ENCODE measurements at places on chromosomes 11 and 22.

- DNase-seq: no peak
Observed at GRCh38 chr11:19577391-19577975, 135.2 kb upstream of the NAV2 start.

- DNase-seq: no peak
Observed at GRCh38 chr11:107769189-107769588, 57.3 kb upstream of the SLN start.

GRCh38 chr11:95256321-95256779, 25.3 kb upstream of the SESN3 start:
- DNase-seq: no peak

GRCh38 chr11:83471831-83472727, 185.9 kb upstream of the CCDC90B start:
- DNase-seq: no peak

DNA sequence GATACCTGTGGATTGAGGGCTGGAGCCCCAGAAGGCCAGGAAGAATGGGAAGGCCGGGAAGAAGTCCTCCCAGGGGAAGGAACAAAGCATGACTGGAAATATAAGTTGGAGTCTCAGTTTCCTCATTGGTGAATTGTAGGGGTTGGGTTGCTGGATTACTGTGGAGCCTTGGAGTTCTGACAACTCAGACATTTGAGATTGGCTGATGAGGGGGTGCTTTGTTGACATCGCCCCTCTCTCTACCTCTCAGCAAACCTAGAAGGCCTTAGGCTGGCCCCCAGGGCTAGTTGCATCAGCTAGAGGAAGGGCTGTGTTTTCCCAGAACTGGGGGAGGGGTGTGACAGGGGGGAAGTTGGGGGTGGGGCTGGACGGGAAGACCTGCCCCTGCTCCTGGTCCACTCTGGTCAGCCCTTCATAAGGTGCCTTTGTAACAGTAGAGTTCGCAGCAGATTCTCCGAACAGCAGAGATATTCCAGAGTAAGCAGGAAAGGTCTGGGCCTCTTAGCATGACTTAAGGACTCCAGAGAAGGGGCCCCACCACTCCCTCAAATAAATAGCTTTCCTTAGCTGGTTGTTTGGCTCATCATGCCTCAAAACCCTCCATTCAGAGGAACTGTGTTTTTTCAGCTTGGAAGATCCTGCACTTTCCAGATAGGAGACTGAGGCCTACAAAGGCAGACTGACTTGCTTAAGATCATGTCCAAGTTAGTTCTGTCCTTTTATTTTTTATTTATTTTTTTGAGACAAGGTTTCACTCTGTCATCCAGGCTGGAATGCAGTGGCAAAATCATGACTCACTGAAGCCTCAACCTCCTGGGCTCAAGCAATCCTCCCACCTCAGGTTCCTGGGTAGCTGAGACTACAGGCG, 12.5 kb upstream of the THRSP start:
- no peak for DNase-seq

DNA sequence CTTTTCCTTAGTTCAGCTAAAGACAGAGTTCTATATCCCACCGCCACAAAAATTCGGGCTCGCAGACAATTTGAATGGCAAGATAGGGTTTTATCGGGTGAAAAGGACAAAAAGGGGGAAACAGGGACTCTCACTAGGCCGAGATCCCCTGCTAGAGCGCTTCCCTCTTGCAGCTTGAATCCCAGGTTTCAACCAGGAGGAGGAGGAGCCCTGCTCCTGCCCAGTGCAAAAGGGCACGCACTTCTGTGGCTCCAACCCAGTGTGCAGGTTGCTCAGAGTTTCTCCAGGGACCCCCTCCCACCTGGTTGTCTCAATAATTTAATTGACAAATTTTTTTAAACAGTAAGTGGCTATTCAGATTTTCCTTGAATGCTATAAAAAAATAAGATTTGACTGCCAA, 152.6 kb upstream of the LUZP2 start:
- DNase-seq: no peak

DNA sequence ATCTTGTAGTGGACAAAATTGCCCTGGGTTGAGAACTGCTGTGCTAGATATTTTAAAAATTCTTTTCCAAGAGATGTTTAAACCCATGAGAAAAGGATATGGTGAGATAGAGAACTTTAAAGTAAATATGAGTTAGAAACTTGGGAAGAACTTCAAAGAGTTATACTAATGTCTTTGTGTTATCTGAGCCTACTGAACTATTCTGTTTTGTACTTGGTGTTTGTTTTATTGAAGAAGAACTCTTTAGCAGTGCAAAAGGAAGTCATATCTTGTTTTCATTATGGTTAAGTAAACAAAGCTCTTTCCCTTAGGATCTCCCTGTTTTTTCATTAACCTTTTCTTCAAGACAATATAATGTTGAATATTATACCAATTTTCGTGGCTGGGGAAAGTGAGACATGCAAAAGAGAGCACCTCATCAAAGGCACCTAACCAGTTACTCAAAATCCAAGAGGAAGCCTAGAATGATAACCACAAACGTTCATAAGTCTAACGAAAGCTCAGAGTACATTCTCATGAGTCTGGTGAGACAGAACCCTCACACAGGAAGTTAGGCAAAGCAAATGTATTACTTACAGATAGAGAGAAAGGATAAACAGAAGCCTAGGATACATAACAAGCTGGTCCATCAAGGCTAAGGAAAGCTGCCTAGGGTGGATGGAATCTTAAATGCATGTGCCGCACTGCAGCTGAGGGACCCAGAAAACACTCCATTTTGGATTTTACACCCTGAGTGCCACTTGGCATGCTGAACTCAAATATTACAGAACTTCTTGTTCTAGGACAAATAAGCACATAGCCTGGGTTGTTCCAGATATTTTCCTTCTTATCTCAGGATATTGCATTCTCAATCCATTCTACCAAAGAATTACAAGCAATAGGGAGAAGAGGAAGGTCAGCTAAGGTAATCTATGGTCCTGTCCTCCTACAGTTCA, 112.5 kb upstream of the ANO3 start:
- no peak for DNase-seq

DNA sequence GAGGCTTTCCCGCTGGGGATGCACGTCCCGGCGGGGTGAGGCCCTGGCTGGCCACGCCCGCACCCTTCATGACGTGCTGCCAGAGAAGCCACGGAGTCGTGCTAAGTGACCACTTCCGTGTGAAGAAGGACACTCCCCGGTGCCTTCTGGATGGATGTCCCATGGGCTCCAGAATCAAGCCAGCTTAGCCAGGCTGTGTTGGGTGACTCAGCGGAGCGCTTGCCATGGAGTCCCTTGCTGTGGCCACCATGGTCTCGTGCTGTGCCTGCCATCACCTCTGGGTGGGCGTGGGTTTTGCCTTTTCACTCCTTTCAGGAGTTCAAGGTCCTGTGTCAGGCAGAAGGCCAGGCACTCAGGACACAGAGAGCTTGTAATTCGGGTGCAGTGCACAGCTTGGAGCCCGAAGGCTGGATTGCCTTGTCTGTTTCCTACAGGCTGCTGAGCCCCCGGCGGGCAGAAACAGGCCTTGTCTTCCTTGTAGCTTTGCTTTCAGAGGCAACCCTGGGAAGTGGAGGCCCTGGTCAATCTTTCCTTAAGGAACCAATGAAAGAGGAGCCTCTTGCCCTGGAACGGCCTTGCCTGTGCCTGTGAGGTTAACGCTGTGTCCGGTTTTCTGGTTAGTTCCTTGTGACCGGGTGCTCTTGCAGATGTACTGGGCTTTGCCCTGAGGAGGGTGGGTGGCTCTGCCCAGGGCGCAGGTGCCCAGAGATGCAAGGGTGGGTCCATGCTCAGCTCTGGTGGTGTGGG, 268.6 kb downstream of the TBC1D22A start:
- no peak for DNase-seq

DNA sequence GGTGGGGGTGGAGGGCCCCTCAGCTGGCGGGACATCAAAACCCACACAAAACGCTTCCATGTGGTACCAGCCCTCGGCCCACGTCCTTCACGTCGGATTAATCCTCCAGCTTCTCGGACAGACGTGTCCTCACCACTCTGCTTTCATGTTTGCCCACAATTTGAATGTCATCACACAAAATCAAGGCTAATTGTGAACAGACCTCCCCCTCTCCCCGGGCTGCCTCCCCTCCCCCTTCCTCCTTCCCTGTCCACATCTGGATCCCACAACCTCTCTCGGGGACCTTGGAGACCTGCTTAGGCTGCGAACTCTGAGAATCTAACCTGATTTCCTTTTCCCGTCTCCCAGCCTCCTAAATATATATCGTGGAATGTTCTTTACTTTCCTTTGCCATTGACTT, 262.9 kb downstream of the MN1 start:
- no peak for DNase-seq

DNA sequence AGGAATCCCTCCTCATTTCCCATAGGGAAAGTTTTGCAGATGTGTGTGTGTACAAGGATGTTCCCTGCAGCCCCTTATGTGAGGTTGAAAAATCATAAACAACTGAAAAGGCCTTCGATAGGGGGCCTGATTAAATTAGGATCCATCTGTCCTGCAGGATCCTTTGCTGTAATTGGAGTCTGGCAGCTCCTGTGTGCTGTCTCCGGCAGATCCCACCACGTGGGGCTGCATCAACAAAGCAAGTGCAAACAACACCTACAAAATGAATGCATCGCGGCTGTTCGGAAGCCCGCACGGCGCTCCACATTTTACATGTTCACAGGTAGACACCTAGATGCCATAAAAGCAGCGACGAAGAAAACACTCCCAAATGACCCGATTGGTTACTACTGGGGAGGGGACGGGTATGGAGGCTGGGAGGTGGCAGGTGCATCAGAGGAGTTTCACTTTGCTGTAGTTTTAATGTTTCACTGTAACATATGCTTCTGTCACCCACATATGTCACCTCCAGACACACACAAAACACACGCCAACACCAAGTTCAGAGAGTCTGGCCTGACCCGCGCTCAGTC, 52.2 kb downstream of the NFAM1 start:
- DNase-seq: no peak

GRCh38 chr11:35247428-35247827, 108.5 kb downstream of the CD44 start:
- DNase-seq: no peak

- no peak for DNase-seq
Observed at GRCh38 chr22:20435436-20436306, 2.0 kb downstream of the SCARF2 start.

GRCh38 chr22:17281026-17281425, 61.8 kb upstream of the ADA2 start:
- DNase-seq: no peak
